AG04450 (cell line): ENCODE measurements at places on chromosomes 1 and 21.

DNA sequence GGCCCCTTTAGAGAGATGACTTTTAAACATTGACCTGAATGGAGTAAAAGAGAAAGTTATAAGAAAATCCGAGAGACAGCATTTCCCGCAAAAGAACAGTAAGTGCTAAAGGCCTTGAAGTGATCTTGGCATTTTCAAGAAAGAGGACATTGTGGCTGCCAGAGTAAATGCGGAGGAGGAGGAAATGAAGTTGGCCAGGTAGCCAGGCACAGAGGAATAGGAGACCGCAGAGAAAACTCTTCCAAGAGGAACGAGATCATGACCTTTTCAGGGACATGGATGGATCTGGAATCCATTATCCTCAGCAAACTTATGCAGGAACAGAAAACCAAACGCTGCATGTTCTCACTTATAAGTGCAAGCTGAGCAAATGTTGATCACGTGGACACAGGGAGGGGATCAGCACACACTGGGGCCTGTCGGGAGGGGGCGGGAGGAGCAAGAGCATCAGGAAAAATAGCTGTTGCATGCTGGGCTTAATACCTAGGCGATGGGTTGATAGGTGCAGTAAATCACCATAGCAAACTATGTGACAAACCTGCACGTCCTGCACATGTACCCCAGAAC is 49.7 kb downstream of the EEIG2 start:
- DNase-seq = no peak

DNA sequence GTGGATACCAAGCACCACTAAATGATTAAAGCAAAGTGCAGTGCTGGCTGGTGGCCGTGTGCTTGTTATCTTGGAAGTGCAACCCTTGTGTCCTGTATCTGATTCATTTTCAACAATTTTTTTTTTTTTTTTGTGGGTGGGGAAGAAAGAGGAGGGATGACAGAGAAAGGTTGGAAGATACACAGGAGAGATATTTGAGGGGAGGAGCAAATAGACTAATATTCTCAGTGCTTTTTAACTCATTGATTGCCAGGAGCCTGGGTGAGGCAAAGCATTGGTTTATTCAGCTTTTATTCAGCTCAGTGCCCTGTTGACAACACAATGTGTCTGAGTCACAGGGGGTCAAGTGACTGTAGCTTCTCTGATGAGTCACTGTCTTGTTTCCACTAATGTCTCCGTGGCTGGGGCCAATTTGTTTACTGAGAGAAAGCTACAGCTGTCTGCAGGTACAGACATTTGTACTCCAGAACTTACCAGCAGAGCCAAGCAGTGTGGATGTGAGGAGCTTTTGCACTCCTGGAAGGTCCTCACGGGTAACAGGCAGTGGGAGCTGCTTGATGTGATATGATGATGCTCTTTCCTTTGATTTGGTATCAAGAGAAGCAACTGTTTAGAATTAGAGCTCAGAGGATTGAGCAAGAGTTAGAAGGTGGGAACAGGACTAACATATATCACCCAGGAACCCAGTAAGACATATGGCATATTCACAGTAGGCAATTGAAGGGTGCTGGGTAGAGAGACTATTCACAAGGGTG is 23.6 kb upstream of the DNM3 start:
- peak; percentile 18 for DNase-seq

DNA sequence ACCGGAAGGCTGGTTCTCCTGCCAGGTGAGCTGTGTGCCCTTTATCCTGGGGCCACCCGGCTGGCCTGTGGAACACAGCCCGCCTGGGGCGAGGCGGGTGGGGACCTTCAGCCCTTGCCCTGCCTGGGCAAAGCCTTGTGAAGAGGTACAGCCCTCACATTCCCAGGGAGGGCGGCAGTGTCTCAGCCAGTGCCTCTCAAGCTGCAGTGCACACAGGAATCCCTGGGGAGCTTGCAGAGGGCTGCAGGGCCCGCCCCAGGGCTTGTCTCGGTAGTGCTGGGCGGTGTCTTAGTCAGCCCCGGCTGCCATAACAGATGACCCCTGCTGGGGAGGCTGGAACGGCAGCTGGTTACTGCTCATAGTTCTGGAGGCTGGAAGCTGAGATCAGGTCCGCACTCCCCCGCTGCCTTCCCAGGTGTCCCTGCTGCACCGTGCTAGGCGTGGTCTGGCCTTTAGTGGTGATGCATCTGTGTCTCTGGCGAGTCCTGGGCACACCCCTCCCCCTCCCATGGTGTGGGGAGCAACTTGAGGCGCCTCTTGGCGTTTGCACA is 12.6 kb downstream of the DFFB start:
- no peak for DNase-seq

- DNase-seq = no peak
Measured at GRCh38 chr21:41359286-41359685, 2.5 kb upstream of the MX2 start.

DNA sequence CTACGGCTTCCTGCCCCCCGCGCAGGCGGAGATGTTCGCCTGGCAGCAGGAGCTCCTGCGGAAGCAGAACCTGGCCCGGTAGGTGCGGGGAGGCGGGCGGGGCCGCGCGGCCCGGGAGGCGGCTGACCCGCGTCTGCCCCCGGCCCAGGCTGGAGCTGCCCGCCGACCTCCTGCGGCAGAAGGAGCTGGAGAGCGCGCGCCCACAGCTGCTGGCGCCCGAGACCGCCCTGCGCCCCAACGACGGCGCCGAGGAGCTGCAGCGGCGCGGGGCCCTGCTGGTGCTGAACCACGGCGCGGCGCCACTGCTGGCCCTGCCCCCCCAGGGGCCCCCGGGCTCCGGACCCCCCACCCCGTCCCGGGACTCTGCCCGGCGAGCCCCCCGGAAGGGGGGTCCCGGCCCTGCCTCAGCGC is 16.6 kb downstream of the NOC2L start:
- no peak for DNase-seq

DNA sequence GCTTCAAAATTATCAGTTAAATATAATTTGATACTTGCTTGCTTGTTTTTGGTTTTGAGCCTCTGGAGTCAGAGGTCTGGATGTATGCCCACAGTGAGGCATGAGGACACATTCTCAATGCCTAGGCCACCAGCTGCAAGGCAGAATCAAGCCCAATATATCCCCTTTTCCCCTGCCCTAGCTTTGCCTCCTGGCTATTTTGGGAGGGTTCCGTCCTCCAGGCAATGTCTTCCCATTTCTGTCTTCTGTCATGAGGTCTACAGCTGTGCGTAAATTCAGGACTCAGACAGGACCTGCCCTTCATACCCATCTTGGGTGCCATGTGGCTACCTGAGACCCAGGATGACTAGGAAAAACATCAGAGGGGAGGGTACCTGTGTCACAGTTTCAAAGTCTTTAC is 19.2 kb downstream of the NRDC start:
- no peak for DNase-seq

GRCh38 chr1:108851567-108851966 is 5.3 kb downstream of the AKNAD1 start:
- no peak for DNase-seq

GRCh38 chr21:35509001-35509704 is 460.1 kb upstream of the RUNX1 start:
- DNase-seq = no peak

DNA sequence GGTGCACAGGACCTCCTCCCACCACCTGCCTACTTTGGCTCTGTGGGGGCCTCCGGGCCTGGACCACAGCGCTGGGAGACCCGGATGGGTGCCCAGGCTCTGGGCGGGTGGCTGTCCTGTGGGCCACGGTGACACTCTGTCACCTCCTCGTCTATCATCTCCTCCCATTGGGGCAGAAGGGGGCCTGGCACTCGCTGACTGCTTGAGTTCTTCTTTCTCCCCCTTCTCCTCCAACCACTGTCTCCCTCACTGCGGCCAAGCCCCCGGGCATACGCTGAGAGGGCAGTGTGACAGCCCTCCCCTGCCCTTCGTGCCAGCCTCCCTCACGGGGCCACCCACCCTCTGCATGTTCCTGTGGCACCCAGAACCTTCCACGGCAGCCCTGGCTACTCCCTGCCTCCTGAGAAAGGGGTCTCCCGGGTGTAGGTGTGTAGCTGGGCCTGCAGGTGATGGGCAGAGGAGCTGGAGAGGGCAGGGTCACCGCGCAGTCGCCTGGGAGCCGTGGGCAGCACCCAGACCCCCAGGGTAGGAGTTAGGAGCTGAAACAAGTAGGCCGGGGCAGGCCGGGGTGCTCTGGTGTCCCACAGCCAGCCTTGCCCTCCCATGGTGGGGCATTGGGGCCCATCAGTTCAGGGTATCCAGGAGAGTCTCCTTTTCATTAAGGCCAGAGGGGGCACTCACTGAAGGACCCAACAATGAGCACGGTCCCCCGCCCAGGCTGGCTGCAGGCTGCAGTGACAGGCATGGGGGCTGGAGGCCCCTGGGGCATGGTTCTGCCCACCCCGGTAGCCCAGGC is 9.2 kb upstream of the ARF1 start:
- no peak for DNase-seq

DNA sequence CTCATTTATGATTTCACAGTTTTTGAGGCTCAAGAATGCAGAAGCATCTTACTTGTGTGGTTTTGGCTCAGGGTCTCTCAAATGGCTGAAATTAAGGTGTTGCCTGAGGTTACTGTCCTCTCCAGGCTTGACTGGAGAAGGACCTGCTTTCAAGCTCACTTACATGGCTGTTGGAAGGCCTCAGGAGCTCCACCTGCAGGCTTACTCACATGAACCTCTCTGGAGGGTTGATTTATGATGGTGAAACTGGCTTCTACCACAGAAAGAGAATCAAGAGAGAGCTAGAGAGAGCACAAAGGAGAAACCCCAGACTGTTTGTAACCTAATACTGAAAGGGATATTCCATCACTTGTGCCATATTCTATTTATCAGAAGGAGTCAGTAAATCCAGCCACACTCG is 6.2 kb upstream of the KCNK2 start:
- no peak for DNase-seq

DNA sequence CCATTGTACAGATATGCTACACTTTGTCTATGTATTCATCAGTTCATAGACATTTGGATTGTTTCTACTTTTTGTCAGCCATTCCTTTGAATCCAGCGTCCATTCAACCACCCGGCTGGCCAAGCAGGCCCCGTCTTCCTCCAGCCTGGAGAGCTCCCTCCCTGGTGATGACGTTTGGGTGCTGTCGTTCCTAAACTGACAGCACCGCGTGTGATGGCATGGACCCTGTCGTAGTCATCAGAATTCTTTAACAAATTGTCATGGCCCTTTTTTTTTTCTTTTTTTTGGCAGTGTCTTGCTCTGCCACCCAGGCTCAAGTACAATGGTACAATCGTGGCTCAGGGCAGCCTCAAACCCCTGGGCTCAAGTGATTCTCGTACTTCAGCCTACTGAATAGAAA is 138.6 kb upstream of the ERRFI1 start:
- DNase-seq = no peak

DNA sequence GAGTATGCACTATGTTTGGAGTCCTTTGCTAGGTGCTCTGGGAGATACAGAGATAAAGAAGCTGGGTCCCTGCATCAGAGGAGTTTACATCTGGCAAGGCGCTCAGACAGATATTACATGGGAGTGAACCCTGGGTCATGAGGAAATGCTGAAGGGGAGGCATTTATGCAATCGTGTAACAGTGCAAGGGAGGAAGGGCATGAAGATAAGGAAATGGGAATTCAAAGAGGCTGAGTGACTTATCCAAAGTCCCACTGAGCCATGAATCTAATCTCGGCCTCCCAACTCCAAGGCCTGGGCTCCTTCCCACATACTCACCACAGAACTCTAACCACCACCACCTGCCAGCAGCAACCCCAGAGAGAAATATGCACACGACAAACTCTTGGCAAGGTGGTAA is 51.6 kb downstream of the FAM163A start:
- DNase-seq = no peak

DNA sequence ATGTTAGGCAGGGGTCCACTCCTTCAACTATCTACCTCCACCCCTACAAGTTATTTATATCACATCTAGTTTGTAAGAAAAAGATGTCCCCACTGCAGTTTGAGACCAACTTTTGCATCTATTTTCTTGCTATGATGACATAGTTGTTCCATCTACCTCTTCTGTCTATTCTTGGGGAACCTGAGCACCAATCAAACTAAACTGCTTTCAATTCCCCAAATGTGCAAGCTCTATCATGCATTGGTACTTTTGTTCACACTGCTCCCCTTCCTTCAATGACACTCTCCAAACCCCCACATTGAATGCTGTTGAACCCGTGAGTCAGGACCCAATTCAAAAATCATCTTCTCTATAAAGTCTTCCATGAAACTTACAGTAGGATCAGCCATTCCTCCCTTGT is 16.0 kb upstream of the FRRS1 start:
- DNase-seq = no peak

DNA sequence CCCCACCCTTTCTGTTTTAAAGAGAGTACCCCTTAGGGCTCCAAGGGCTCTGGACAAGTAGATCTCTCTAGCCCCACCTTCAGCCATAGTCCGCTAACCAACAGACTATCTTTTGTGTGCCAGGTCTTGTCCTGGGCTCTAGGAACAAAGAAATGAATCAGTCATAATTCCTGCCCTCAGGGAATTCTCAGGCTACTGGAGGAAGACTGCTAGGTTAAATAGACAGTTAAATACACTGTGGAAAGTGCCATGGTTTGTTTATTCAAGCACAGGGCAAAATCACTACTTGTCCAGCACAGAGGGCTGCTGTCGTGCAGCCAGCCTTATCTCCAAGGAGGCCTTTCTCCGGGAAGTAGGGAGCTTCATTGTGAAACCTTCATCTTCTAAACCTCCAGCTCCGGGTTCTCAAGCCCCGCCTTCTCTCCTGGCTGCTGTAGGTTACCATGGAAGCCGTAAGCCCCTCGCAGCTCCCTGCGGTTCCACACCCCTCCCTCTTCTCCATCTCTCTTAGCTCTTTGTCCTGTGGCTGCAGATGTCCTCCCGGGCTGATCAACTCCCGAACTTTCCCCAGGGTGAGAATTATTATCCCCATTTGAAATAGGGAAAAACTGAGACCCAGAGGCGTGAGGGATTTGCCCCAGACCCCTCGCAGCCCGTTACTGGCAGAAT is 29.8 kb downstream of the SHISAL2A start:
- DNase-seq = no peak

DNA sequence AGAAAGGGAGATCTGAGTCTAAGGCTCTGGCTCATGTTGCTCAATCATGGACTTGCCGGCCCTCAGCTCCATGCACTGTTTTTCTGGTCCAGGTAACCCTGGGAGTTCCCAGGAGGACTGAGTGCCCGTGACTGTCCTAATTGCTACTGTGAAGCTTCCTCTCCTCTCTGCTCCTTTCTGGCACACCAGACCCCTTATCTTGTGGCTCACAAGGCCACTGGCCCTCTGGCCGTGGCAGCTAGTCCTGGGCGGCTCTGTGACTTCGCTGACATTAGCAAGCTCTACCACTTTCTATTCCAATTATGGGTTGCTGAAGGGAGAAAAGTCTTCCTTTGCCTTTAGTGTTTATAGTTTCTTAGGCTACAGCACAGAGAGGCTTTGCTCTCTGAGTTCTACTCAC is 380.2 kb downstream of the RWDD3 start:
- no peak for DNase-seq

- DNase-seq = no peak
Measured at GRCh38 chr1:201639391-201639790, 100.5 kb downstream of the NAV1 start.

DNA sequence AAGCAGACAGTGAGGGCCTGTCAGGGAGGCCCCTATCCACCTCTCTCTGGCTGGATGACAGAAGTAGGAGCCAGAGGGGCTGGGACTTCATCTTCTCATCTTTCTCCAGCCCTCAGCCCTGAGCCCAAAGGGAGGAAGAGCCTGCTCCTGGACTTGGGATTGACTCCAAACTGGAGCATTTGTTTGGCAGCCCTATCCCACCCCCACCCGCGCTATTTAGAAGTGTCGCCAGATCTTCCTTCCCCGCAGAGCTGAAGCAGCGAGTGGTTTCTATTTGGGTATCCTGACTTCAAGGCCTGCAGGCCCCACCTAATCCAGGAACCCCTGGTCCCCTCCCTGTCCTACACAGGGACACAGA is 9.6 kb downstream of the NES start:
- no peak for DNase-seq
